ENCODE measurements at places on chromosomes 4 and X.

- peak; percentile 64 for ATAC-seq
These were observed 26.0 kb downstream of the KIT start for GRCh38 chr4:54683616-54684346.

GRCh38 chrX:74465424-74465823, 44.1 kb downstream of the SLC16A2 start:
- no peak for ATAC-seq

GRCh38 chrX:69361311-69361845, 142.7 kb upstream of the NALF2 start:
- ATAC-seq, result no peak

GRCh38 chr4:186693159-186693815, 30.4 kb downstream of the FAT1 start:
- ATAC-seq, result no peak

- ATAC-seq, result no peak
These were observed 73.3 kb downstream of the CRLF2 start for GRCh38 chrX:1139185-1139500.

- no peak for ATAC-seq
These were observed 371.0 kb downstream of the BCOR start for GRCh38 chrX:39726771-39727170.

Measured in activated T-helper 17 cell treated with anti-CD3 and anti-CD28 coated beads, Interleukin-2, amount 50 U/mL, for 72 hours (primary cell).